Fibroblast of skin of scalp (primary cell): ENCODE measurements at places on chromosomes 1 and 21.
A peak's percentile ranks its signal among the peaks of the same experiment; 100 is the strongest.

DNA sequence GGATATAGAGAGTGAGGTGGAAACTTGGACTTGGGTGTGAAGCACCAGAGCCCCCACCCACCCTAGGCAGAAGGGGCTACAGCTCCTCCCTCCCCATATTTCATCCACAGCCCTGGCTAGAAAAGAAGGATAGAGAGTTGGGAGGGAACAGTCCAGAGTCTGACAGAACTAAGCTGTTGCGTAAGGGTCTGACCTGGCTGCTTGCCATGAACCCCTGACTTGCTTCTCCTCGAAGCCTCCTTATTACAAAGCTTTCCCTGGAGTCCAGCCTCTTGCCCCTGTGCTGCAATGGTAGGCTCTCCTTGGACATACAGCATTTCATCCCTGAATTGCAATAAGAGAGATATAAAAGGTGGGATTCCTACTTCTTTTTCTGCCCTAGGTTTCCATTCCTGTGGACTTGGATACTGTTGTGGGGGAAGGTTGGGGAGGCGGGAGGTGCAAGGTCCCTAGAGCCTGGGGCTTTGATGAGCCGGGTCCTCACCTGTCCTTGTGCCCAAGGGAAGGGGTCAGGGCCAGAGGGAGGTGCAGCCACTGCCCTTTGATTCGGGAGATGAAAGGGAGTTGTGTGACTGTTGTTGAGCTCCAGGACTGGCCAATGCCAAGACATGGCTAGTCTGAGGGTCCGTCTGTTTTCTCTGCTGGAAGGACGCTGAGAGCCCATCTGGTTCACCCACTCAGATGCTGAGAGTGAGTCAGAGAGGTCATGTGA is 2.7 kb downstream of the RHBG start:
- DNase-seq = no peak

DNA sequence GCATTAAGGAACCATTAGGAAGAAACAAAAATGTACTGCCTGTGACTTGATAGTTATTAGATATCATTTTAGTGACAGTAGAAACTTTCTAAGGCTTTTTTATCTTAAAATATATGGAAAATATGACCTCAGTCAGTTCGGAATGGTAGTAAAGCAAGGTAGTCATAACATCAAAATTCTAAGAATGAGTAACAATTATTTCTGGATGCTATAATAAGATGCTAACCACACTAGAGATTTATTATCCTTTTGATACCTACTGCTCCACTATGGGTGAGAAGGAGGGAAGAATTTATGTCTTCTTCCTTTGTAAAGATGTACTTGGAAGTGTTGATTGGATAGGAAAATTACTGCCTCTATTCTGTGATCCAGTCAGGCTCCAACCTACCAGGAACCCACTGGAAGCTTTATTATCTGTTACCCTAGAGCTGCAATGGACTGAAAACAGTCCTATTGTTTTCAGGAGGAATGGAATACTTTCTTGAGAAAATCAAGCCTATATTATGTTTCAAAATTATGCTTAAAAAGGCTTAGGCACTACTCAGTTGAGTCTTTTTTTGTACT is 8.8 kb downstream of the FMN2 start:
- peak; percentile 77 for DNase-seq

GRCh38 chr1:150535511-150536287 is 13.5 kb upstream of the ADAMTSL4 start:
- DNase-seq = peak; percentile 75

DNA sequence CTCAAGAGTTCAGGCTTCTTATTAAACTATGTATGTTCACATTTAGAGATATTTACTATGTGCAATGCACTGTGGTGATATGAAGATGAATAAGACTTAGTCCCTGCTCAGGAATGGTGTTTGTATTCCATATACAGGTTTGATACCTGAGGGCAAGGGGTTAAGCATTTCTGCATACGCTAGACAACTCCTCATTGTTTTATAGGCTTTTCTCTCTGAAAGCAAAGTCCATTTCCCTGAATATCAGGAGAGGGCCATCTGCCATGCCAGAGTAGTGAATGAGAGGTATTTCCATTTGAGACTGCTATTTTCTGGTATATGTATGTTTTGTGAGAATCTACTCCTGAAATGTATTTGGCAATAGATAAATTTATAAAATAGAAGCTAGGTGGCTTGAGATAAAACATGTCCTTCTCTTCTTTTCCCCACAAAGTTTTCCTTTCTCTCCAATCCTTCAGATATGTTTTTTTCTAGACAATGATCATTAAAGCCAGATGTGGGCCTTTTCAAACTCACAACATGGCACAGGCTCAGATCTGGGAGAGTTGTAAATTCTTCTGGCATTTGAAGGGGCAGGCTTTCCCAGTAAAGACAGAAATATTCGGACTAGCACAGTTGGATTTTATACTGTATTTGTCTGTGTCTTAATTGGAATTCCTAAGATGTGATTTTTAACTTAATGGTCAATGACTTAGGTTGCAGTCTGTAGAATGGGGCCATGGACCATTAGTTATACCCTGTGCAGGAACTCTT is 73.3 kb upstream of the WDR26 start:
- DNase-seq = peak; percentile 79

- no peak for DNase-seq
These were observed 477.6 kb upstream of the LRRC7 start for GRCh38 chr1:69090170-69090569.

- no peak for DNase-seq
These were observed 2222.6 kb downstream of the MRPL39 start for GRCh38 chr21:23384679-23385078.

DNA sequence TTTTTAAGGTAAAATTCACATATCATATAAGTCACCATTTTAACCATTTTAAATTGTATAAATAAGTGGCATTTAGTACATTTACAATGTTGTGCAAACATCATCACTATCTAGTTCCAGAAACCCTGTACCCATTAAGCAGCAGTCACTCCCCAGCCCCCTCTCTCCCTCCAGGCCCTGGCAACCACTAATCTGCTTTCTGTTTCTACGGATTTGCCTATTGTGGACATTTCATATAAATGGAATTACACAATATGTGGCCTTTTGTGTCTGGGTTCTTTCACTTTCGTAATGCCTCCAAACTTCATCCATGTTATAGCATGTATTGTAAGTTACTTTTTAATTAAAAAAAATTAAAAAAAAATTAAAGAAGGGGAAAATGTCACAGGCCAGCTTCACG is 58.0 kb upstream of the RAB3GAP2 start:
- peak; percentile 10 for DNase-seq

DNA sequence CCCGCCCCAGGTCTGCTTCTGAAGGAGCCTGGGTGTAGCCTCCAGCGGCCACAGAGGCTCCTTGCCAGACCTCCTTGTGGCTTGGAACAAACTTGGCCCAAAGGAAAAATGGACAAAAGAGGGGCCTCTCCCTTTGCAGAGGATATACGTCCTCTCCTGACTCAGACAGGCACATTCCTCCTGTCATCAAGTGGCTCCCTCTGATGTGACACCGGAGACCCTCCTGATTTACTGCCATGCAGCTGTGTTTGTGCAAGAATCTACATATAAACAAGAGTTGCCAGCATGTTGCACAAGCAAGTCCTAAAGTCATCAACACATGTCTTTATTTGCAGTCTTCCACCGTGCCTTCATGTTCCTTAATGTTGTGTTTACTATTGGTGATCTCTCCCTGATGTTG is 54.1 kb upstream of the F3 start:
- DNase-seq = peak; percentile 31

- DNase-seq = no peak
These were observed 55.6 kb upstream of the PRMT6 start for GRCh38 chr1:107000902-107001301.

GRCh38 chr1:178938101-178938958 is 67.5 kb upstream of the ANGPTL1 start:
- no peak for DNase-seq

- DNase-seq = no peak
These were observed 5.0 kb downstream of the FAF1 start for GRCh38 chr1:50955116-50955515.

GRCh38 chr1:209598227-209598626 is 14.7 kb downstream of the CAMK1G start:
- no peak for DNase-seq

DNA sequence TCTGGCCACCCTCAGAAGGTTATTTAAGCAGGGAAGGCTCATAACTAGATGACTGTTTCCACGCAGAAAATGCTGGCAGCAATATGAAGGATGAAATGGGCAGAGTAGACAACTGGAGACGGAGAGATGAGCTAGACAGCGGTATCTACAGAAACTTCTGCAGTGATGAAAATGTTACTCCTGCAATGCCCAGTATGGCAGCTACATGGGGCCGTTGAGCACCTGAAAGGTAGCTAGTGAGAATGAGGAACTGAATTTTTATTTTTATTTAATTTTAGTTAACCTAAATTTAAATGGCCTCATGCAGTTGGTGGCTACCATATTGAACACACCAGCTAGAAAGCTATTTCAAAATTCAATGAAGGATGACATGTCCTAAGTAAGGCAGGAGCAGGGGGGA is 27.3 kb downstream of the SIPA1L2 start:
- DNase-seq = no peak

DNA sequence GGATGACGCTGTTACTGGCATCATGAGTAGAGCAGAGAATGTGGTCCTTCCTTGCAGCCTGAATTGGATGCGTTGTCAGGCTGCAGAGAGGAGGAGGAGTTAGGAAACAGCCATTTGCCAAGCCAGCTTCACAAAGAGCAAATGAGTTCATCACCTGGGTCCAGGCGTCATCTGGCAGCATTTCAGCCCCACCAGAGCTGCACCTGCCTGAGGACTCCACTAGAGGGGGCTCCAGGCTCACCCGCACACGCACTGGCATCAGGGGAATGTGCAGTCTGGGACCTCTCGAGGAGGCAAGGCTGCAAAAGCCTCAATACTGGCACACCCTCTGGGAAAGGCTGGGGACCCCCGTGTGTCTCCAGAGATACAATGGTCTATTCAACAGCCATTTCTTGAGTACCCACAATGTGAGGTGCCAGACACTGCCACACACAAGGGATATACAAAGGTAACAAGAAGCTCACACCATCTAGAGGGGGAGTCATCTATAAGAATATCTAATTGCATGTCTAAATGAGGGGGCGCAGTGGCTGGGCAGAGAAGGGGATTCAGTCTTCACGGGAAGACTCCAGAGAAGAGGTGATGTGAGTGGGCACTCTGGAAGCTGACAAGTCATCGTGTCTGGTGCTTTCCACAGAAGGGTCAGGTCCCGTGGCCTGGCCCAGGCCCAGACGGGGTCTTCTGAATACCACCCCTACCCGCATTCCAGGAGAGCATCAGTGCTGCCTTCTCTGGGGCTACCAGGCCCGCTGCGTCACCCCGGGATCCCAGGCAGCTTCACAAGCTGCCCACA is 53.5 kb upstream of the CNTN2 start:
- DNase-seq = peak; percentile 70

DNA sequence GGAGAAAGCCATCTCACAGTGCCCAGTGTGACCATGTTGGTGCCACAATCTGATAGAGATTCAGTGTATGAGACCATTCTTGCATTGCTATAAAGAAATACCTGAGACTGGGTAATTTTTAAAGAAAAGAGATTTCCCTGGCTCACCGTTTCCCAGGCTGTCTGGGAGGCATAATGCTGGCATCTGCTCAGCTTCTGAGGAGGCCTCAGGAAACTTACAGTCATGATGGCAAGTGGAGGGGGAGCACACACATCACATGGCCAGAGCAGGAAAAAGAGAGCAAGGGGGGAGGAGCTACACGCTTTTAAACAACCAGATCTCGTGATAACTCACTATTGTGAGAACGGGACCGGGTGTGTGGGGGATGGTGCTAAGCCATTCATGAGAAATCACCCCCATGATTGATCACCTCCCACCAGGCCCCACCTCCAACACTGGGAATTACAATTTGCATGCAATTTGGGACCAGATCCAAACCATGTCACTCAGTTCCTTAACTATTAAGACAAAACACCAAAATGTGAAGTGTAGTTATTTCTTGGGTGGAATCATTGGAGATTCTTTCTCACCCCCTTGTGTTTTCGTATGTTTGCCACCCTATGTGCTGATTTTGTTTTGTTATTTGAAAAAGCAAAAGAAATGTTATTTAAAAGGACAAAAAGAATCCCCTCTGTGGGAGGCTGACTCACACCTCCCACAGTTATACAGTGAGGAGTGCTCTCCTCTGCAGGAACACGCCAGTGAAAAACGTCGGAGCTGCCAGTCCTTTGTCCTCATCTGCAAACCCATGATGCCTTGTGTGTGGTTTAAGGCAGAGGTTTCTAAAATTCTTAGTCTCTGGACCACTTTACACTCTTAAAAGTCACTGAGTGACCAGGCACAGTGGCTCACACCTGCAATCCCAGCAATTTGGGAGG is 46.9 kb upstream of the IFNLR1 start:
- DNase-seq = peak; percentile 7

- DNase-seq = no peak
These were observed 2.2 kb upstream of the ZBTB7B start for GRCh38 chr1:155000411-155000725.

- DNase-seq = no peak
These were observed 16.5 kb downstream of the ADAM30 start for GRCh38 chr1:119879510-119880434.

- DNase-seq = peak; percentile 63
These were observed 6.8 kb downstream of the RPE65 start for GRCh38 chr1:68442822-68443556.

- DNase-seq = no peak
These were observed 7.4 kb downstream of the GDAP2 start for GRCh38 chr1:117921991-117922390.

GRCh38 chr1:193658691-193659090 is 472.3 kb upstream of the B3GALT2 start:
- DNase-seq = no peak

- no peak for DNase-seq
These were observed 96.3 kb upstream of the KLHDC7A start for GRCh38 chr1:18384471-18384870.

- no peak for DNase-seq
These were observed 16.9 kb downstream of the CCT8 start for GRCh38 chr21:29056538-29057050.

- DNase-seq = no peak
These were observed 3.8 kb downstream of the WNT4 start for GRCh38 chr1:22139066-22139594.

- no peak for DNase-seq
These were observed 64.0 kb downstream of the MEGF6 start for GRCh38 chr1:3547055-3548005.

DNA sequence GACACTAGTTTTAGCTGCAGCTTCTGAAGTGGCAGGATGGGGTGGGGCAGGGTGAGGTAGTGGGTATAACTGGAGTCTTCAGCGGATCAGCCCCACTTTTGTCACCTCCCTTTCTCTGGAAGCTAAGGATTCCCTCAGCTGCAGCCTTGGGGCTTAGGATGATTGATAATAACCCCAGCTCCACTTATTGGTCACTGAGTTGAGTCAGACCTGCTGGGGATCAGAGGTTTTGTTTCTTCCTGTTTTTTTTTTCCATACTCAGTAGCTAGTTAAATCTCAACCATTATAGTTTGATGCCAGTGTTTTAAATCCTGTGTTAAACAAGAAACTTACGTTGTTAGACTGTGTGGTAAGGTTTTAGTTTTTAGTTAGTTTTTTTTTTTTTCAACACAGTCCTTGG is 57.2 kb downstream of the LAMC1 start:
- DNase-seq = no peak

DNA sequence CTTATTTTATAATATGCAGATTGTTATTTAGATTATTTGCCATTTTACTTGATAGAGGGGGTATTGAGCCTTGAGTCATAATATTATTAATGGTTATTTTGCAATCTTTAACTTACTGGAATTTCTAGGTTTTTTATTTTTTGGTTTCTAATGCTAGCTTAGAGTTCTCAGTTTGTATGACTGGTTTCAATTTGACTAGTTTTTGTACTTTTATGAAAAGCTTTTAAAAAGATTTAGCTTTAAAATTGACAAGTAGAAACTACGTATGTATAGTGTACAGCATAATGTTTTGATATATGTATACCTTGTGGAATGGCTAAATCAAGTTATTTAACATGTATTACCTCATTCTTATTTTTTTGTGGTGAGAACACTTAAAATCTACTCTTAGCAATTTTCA is 41.5 kb downstream of the CEP350 start:
- no peak for DNase-seq
